Urothelium cell line (cell line): ENCODE measurements at places on chromosomes 3 and 15.

DNA sequence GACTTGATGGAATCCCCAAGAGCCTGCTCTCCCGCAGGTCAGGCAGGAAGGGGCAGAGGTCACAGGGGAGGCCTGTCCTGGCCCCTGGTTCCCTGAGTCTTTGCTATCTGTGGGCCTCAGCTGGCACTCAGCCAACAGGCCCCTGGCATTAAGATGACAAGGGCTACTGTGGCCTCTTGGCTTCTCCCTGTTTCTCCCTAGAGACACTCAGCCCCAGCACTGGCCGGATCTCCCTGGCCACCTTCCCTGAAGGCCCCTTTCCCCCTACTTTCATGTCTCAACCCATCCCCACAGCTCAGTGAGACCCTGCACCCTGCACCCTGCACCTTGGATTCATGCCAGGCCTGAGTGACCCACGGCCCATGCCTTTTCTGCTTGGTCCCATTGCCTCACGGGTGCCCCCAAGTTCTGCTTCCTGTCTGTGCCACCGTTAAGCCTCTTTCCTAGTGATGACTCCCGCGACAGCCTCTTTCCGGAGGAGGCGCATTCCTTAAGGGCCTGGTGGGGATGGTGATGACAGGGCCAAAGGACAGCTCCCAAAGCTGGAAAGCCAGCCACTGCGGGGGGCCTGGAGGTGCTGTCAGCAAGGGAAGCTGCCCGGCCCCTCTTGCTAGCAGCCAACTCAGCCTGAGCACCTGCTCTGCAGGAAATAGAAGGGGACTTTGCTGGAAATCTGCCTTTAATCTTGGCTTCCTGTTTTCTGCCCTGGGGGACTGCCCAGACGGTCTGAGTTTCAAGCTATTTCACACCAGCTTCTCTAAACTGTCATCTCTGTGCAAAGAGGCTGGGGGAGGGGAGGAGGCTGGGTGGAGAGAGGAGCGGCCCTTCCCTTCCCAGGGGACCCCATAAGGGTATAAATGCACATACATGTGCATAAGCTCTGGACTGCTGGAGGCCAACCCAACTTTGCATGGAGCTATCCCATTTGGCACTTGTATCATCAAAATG lies 4.8 kb upstream of the CSK start:
- no peak for DNase-seq

GRCh38 chr3:106117490-106117858 lies 248.7 kb upstream of the CBLB start:
- DNase-seq, result no peak

GRCh38 chr3:53155760-53156159 lies 5.2 kb upstream of the PRKCD start:
- DNase-seq, result no peak

DNA sequence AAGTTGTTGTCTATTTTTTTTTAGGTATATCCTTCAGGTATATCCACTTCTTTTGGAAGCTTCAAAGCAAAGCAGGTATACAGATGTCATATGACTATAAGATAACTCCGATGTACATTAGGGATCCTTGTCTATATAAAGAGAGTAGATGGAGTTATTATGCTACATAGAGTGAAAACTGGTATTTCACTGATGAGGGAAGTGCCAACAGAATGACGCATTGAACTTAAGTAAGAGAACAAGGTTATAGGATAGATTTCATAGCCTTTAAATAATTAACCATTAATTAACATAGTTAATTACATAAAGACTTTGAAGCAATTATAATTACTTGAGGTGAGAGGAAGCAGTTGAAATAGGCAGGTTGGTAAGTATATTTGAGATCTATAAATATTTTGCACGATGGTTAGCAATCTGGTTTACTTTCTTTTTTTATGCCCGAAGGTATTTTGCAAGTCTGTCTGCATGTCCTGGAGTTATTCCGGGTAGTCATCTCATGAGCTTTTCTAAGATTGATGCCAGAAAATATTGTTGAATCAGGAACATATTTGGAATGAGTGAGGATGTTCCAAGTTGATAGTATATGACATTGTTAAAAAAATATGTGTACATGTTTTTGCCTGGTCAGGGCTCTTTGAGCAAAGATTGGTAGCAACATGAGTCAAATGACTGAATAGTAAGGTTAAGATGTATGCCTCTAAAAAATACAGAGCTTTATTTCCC lies 299.5 kb upstream of the KCNMB2 start:
- no peak for DNase-seq

- no peak for DNase-seq
These were observed 286.9 kb upstream of the TBL1XR1 start for GRCh38 chr3:177484206-177484605.

DNA sequence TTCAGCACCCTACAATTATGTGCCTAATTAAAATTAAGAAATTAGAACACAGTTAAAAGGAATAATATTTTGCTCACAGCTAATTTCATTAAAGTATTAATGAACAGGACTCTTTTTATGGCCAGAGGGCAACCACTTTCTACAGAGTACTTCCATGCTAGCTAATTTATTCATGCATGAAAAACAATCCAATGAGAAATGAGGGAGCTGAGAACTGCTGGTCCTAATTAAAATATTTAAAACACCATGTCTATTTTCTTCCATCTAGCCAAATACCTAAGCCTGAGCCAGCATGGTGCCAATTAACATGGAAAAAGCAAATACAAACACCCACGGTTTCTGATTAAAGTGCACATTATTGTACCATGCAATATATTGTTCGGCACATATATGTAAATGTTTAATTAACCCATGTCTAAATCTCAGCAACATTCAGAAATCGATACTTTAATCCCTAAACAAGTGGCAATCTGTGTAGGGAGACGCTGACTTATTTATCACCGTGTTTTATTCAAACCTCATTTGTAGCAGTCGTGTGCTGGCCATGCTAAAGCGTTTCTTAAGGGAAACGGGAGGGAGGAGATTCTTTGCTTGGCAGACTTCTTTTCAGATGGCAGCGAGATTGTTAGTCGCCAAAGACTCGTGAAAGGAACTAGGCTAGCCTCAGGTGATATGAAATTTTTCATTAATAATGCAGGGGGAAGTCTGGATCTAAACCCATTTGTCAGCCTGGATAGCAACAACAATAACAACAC lies 193.5 kb downstream of the ANXA2 start:
- DNase-seq, result no peak

- DNase-seq, result no peak
These were observed 1045.9 kb downstream of the MCTP2 start for GRCh38 chr15:95277266-95277665.

DNA sequence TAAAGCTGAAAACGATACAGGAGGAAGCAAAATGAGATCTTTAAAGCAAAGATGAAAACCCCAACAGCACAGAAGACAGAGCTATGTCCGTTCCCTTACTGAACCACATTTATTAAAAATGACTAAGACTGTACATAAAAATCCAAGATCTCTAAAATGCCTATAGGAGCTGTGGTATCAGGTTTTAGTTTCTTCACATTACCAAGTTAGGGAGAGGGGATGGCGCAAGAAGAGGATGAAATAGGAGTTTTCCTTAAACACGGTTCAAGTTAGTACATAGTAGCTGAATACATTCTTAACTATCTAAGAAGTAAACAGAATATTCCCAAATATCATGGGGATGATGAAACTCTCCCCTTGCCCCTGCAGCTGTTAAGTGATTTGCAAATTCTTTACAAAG lies 6.3 kb downstream of the EOMES start:
- no peak for DNase-seq
